Neuronal stem cell (in vitro differentiated cells): ENCODE measurements at places on chromosomes 13 and 19.

GRCh38 chr19:23481043-23481442 is 85.8 kb upstream of the ZNF91 start:
- no peaks in the 10 kb centered on the region for H3K4me1 ChIP-seq
- H3K27me3 ChIP-seq = no peaks in the 10 kb centered on the region
- no peak overlapping the region for H3K27ac ChIP-seq
- no peaks in the 10 kb centered on the region for H3K36me3 ChIP-seq

DNA sequence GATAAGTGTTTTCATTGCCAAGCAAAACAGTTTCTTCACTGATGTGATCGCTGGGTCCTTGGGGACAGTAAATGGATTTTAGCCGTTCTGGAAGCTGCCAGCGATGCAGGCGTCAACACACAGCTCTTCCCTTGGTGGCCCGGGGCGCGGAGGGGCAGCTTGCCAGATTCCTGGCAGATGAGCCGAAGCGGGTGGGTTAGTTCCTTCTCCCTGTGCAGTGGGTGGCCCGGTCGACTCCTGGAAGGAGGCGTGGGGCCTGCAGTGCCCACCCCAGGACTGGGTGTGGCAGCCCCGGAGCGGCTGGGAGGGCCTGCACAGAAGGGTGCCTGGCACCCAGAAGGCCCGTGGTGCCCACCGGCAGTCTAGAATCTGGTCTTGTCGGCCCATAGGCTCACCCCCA is 69.0 kb downstream of the KDM4B start:
- H3K4me3 ChIP-seq = no peak overlapping the region
- H3K27me3 ChIP-seq = no peaks in the 10 kb centered on the region
- peaks cover 1% of the 10 kb centered on the region for H3K4me1 ChIP-seq

- H3K36me3 ChIP-seq = no peaks in the 10 kb centered on the region
- peaks cover 52% of the 10 kb centered on the region for H3K27me3 ChIP-seq
Observed at GRCh38 chr19:33630880-33631608, 9.3 kb downstream of the CHST8 start.

- H3K4me1 ChIP-seq = no peaks in the 10 kb centered on the region
- H3K27ac ChIP-seq = no peak overlapping the region
- no peak for DNase-seq
- H3K4me3 ChIP-seq = no peak overlapping the region
- H3K36me3 ChIP-seq = peaks cover 76% of the 10 kb centered on the region
Observed at GRCh38 chr13:29513002-29513980, 82.2 kb downstream of the SLC7A1 start.

DNA sequence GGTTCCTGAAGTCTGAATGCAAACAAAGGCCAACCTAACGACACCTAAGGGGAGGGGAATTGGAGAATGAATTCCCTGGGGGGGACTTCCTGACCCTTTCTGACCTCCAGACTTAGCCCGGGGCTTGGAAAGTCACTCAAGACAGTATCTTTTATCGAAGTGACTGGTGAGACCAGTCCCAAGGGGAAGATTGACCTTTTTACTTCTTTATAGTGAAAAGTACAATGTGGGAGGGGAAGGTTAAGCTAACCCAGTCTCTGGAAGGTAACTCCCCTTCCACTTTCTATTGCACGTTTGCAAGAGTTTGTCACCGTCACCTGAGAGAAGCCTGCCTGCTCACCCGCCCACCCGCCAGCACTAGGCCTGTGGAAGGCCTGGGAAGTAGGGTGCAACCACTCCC is 111.9 kb downstream of the EFNB2 start:
- H3K27me3 ChIP-seq = no peaks in the 10 kb centered on the region
- peak; percentile 82 for DNase-seq
- peaks cover 9% of the 10 kb centered on the region for H3K4me1 ChIP-seq
- H3K4me3 ChIP-seq = no peak overlapping the region
- no peak overlapping the region for H3K27ac ChIP-seq
- no peaks in the 10 kb centered on the region for H3K36me3 ChIP-seq

DNA sequence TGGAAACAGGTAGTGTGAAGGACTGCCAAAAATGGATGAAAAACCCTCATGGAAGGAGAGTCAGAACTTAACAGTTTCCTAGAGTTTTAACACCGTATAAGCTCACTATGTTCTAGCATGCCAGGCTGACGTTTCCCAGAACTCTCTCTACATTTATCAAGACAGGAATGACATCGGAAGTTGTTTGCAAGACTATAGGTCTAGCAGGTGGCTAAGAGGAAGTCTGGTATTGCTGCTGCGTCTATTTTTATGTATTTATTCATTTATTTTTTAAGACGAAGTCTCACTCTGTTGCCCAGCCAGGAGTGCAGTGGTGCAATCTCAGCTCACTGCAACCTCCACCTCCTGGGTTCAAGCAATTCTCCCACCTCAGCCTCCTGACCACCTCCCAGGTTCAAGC is 20.5 kb upstream of the ARL11 start:
- no peak overlapping the region for H3K27ac ChIP-seq
- H3K4me1 ChIP-seq = no peaks in the 10 kb centered on the region
- H3K27me3 ChIP-seq = no peaks in the 10 kb centered on the region
- no peaks in the 10 kb centered on the region for H3K36me3 ChIP-seq
- no peak overlapping the region for H3K4me3 ChIP-seq

GRCh38 chr13:102293723-102294122 is 108.1 kb downstream of the FGF14 start:
- H3K36me3 ChIP-seq = no peaks in the 10 kb centered on the region
- no peak overlapping the region for H3K27ac ChIP-seq
- no peak overlapping the region for H3K4me3 ChIP-seq
- DNase-seq = no peak
- H3K4me1 ChIP-seq = no peaks in the 10 kb centered on the region
- no peaks in the 10 kb centered on the region for H3K27me3 ChIP-seq

DNA sequence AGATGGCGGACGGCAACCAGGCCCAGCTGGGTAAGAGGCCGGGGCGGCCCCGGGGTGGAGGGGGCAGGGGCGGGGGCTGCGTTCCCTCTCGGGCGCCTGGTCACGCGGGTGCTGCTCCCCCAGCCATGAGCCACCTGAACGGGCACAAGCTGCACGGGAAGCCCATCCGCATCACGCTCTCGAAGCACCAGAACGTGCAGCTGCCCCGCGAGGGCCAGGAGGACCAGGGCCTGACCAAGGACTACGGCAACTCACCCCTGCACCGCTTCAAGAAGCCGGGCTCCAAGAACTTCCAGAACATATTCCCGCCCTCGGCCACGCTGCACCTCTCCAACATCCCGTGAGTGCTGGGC is 11.1 kb downstream of the PTBP1 start:
- no peak for DNase-seq
- no peaks in the 10 kb centered on the region for H3K4me1 ChIP-seq
- no peaks in the 10 kb centered on the region for H3K27me3 ChIP-seq
- H3K27ac ChIP-seq = no peak overlapping the region

GRCh38 chr13:100755891-100756290 is 81.3 kb upstream of the TMTC4 start:
- H3K4me3 ChIP-seq = no peak overlapping the region
- H3K27me3 ChIP-seq = no peaks in the 10 kb centered on the region
- H3K36me3 ChIP-seq = no peaks in the 10 kb centered on the region

- H3K27me3 ChIP-seq = no peaks in the 10 kb centered on the region
- no peaks in the 10 kb centered on the region for H3K4me1 ChIP-seq
- no peak for DNase-seq
- no peak overlapping the region for H3K27ac ChIP-seq
- no peak overlapping the region for H3K4me3 ChIP-seq
- no peaks in the 10 kb centered on the region for H3K36me3 ChIP-seq
Observed at GRCh38 chr13:75764251-75764925, 128.3 kb downstream of the LMO7 start.

GRCh38 chr19:44687888-44688287 is 11.1 kb upstream of the CEACAM16 start:
- no peaks in the 10 kb centered on the region for H3K36me3 ChIP-seq
- H3K27ac ChIP-seq = no peak overlapping the region
- DNase-seq = no peak
- H3K27me3 ChIP-seq = no peaks in the 10 kb centered on the region
- H3K4me3 ChIP-seq = no peak overlapping the region

GRCh38 chr19:47486900-47487299 is 2.9 kb upstream of the KPTN start:
- H3K36me3 ChIP-seq = peaks cover 49% of the 10 kb centered on the region
- peaks cover 2% of the 10 kb centered on the region for H3K4me1 ChIP-seq
- H3K27ac ChIP-seq = no peak overlapping the region

DNA sequence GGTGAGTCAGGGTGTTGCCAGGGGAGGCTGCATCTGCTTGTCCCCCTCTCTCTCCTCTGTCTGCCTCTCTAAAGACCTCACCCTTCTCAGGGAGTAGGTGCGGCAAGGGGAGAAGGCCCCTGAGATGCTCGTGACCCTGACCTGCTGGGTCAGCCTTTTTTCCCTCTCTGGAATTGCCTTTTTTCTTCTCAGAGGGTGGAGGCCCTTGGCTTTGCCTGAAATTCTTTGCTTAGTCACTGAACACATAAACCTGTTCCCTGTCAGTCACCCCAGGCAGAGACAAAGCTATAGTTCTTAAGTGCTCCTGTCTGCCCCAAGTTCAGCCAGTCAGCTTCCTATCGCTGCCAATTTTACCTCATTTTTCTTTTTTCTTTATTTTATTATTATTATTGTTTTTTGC is 35.2 kb upstream of the PEG3 start:
- no peaks in the 10 kb centered on the region for H3K27me3 ChIP-seq
- peak overlapping the region; percentile 2 for H3K4me3 ChIP-seq
- no peaks in the 10 kb centered on the region for H3K36me3 ChIP-seq

GRCh38 chr19:281992-282391 is 9.2 kb downstream of the PLPP2 start:
- H3K27me3 ChIP-seq = no peaks in the 10 kb centered on the region
- no peak overlapping the region for H3K4me3 ChIP-seq
- no peak overlapping the region for H3K27ac ChIP-seq
- H3K4me1 ChIP-seq = peaks cover 14% of the 10 kb centered on the region
- DNase-seq = no peak

DNA sequence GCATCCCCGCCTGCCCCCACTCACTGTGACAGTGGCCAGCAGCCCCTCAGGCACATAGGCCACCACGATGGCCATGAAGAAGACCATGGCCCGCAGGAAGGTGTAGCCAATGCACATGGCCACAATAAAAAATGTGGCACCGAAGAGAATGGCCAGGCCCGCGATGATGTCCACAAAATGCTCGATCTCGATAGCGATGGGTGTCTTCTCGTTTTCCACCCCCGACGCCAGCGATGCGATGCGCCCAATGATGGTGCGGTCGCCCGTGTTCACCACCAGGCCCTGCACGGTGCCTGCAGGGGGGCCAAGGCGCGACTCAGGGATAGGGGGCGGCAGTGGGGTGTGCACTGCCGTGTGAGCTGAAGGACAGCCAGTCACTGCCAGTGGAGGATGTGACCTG is 3.7 kb downstream of the ATP4A start:
- no peaks in the 10 kb centered on the region for H3K4me1 ChIP-seq
- H3K4me3 ChIP-seq = no peak overlapping the region
- no peak overlapping the region for H3K27ac ChIP-seq

DNA sequence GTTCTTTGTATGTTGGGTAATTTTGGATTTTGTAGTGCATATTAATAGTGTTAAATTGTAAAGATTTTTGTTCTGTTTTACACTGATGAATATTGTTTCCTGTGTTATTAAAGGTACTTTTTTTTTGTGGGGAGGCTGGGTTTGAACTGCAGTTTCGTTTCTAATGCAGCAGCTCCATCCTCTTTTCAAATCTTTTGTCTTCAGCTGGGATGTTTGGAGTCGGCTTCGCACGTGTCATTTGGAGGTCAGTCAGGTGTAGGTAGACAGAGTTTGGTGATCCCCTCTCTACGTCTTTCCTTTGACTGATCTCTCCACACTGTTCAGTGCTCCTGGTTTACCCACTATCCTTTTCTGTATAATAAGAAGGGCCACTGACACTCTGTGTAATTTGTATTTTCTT is 30.3 kb downstream of the TDRD3 start:
- no peaks in the 10 kb centered on the region for H3K36me3 ChIP-seq
- H3K4me3 ChIP-seq = no peak overlapping the region
- no peak overlapping the region for H3K27ac ChIP-seq
- no peaks in the 10 kb centered on the region for H3K27me3 ChIP-seq
- no peaks in the 10 kb centered on the region for H3K4me1 ChIP-seq
- no peak for DNase-seq
